Stimulated activated CD8-positive, alpha-beta memory T cell treated with anti-CD3 and anti-CD28 coated beads, Interleukin-7, amount 100 ng/mL, for 48 hours (primary cell): ENCODE measurements at places on chromosomes 6 and 20.

DNA sequence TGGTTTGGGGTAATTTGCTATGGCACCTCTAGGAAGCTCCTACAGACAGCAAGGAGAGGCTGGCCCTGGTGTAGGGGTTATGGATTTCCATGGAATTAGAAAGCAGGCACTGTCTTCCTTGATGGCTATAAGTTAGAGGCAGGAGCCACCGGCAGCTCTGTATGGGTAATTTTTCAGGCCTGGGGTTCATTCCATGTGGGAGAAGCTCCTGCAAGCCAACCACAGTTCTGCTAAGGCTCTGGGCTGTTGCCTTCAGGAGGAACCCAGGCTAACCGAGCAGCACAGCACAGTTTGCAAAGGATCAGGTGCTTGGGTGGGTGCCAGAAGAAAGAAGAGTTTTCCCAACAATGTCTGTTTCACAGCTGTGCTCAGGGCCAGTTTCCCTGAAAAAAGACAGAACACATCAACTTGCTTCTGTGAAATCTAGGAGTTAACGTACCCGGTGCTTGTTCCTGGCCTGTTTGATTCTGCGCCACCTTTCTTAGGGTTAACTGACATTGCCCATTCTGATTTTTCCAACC, 162.8 kb upstream of the MYLIP start:
- no peak for DNase-seq

DNA sequence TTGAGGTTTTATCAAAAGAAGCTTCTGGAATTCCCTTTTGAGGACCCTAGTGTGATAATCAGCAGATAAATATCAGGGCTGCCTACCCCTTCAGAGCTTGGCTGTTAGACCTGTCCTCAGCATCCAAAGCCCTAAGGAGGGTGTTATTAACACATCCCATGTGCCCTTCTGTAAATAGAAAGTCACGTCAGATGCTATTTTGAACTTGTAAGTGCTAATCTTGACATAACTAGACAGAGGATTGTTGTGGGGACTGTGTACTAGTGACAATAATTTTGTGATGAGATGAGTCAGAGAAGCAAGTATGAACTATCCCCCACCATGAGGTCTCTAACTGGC, 4.9 kb upstream of the LAMA4 start:
- no peak for DNase-seq

- no peak for DNase-seq
Observed at GRCh38 chr20:32607727-32608663, 22.9 kb upstream of the NOL4L start.

GRCh38 chr20:50745634-50746137, 14.3 kb downstream of the PARD6B start:
- DNase-seq: no peak

- DNase-seq: no peak
Observed at GRCh38 chr6:106980926-106981325, 6.4 kb upstream of the CD24 start.

GRCh38 chr6:53240139-53240538, 91.5 kb upstream of the GCM1 start:
- no peak for DNase-seq
